ENCODE measurements at places on chromosomes 2 and 18.
A peak's percentile ranks its signal among the peaks of the same experiment; 100 is the strongest.

- DNase-seq: no peak
Measured at GRCh38 chr2:120910164-120910563, 174.5 kb downstream of the GLI2 start.

DNA sequence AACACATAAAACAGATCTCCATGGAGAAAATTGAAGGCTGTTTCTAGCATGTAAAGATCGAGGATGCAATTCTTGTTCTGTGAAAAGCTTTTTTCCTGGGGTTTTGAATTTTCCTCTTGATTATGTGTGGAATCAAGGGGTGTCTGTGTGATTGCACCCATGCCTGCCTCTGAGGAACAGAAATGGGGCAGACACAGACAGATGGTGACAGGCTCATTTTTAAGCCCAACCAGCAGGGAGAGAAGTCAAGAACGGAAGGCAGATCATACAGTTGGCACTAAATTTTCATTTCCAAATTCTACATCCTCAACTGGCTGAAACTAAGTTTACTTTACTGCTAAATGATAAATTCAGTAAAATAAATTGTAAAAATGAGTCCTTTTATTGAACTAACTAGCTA, 1037.7 kb upstream of the KLHL29 start:
- DNase-seq: no peak

DNA sequence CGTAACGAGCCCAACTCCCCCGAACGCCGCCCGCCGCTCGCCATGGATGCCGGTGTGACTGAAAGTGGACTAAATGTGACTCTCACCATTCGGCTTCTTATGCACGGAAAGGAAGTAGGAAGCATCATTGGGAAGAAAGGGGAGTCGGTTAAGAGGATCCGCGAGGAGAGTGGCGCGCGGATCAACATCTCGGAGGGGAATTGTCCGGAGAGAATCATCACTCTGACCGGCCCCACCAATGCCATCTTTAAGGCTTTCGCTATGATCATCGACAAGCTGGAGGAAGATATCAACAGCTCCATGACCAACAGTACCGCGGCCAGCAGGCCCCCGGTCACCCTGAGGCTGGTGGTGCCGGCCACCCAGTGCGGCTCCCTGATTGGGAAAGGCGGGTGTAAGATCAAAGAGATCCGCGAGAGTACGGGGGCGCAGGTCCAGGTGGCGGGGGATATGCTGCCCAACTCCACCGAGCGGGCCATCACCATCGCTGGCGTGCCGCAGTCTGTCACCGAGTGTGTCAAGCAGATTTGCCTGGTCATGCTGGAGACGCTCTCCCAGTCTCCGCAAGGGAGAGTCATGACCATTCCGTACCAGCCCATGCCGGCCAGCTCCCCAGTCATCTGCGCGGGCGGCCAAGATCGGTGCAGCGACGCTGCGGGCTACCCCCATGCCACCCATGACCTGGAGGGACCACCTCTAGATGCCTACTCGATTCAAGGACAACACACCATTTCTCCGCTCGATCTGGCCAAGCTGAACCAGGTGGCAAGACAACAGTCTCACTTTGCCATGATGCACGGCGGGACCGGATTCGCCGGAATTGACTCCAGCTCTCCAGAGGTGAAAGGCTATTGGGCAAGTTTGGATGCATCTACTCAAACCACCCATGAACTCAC, 673 bp downstream of the PCBP1 start:
- DNase-seq: peak; percentile 39

- no peak for DNase-seq
Measured at GRCh38 chr2:6917761-6918421, 679 bp downstream of the RNF144A start.
